CD4-positive, alpha-beta T cell (primary cell): ENCODE measurements at places on chromosomes 16 and 17.

DNA sequence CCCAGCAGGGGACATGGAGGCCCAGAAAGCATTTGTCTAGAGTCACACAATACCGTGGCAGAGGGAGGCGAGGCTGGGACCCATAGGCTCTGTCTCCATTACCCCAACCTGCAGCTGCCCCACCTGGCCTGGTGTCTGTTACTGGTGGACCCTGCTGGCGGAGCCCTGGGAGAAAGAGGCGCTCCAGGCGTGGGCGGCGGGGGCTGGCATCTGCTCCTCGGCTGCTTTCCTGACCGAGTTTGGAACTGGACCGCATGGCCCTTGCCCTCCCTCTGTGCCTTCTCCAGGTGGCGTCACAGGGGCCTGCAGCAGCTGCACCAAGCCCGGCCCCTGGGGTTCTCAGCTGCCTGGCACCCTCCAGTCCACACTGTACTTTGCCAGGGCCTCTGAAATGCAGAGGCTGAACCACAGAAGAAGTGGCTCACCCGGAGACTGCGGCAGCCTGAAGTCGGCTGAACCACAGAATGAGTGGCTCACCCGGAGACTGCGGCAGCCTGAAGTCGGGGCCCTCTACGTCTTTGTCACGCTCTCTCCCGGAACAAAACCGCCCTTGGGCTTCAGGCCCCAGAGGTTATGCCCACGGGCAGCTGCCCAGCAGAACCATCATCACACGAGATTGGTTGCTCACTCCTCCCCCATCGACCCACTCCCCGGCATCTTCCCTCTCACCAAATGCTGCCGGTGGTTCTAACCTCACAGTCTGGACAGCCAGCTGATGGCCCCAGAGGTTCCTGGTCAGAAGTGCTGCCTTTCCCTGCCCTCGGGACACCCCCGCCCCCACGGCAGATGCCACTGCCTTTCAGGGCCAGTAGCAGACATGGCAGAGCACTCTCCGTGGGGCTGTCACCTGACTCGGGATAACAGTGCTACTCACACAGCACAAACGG lies 20.2 kb downstream of the CBFA2T3 start:
- H3K27me3 ChIP-seq, result peaks cover 4% of the 10 kb centered on the region
- H3K36me3 ChIP-seq, result no peaks in the 10 kb centered on the region
- H3K4me3 ChIP-seq, result no peak overlapping the region
- H3K4me1 ChIP-seq, result peaks cover 26% of the 10 kb centered on the region

GRCh38 chr16:1920727-1921171 lies 2.5 kb upstream of the HS3ST6 start:
- no peak for DNase-seq
- H3K4me1 ChIP-seq, result peaks cover 14% of the 10 kb centered on the region
- no peak overlapping the region for H3K27ac ChIP-seq

- H3K36me3 ChIP-seq, result no peaks in the 10 kb centered on the region
- H3K4me3 ChIP-seq, result no peak overlapping the region
Measured at GRCh38 chr16:4052801-4053293, 63.4 kb downstream of the ADCY9 start.

DNA sequence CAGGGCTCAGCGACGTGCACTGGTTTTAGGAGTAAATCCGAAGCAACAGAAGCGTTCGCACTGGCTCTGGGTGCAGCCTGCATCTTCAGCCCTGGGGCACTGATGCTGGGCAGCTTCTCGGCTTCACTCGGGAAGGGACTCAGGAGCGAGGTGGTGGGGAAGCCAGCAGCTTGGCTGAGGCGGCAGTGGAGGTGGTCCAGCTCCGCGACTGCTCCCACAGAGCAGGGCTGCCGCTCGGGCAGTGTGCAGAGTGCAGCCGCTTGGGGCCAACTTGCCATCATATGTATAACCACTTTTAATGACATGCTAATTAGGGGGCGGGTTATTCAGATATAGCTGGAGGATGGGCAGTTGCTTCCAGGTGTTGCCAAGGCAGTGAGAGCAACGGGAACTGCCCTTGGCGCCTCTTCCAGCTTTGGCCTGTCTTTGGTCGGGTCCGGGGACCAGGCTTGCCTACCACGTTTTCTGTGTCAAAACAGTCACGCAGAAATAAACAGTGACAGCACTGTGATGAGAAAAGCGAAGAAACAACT lies 26.7 kb downstream of the METRNL start:
- no peaks in the 10 kb centered on the region for H3K36me3 ChIP-seq
- H3K27me3 ChIP-seq, result peaks cover 10% of the 10 kb centered on the region
- H3K27ac ChIP-seq, result no peak overlapping the region
- H3K4me1 ChIP-seq, result peaks cover 4% of the 10 kb centered on the region
- no peak overlapping the region for H3K4me3 ChIP-seq

DNA sequence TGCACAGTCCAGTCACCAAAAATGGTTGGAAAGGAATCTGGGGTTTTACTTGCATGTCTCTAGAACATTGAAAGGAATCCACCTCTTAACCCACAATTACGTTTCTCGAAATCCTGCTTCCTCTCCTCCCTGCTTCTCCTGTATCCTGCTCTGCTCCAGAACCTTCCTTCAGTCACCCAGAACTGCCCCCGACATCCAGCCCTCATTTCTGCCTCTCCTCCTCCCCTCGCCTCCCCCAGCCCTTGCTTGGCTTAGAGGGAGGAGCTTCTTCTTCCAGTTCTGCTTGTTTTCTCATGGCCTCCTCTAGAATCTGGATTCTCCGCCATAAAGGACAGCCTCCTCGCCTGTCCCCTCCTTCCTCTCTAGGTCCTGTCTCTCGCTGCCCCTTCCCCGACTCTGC lies 48.3 kb downstream of the ZDHHC7 start:
- H3K4me3 ChIP-seq, result no peak overlapping the region
- no peaks in the 10 kb centered on the region for H3K36me3 ChIP-seq
- H3K27ac ChIP-seq, result no peak overlapping the region
- no peaks in the 10 kb centered on the region for H3K27me3 ChIP-seq
- H3K4me1 ChIP-seq, result peaks cover 2% of the 10 kb centered on the region
- DNase-seq, result no peak

GRCh38 chr16:67979955-67980678 lies at the start of gene DPEP3:
Gene DPEP3, minus strand, starts transcription at chr16:67980499. Its CDS starts 119 bp downstream, at chr16:67980380.
- H3K27ac ChIP-seq, result no peak within 1 kb of the TSS
- no peaks in the 10 kb centered on the region for H3K27me3 ChIP-seq
- no peaks in the 10 kb centered on the region for H3K36me3 ChIP-seq
- peaks cover 23% of the 10 kb centered on the region for H3K4me1 ChIP-seq
- DNase-seq, result no peak

- no peak for DNase-seq
- H3K4me1 ChIP-seq, result no peaks in the 10 kb centered on the region
- H3K27me3 ChIP-seq, result no peaks in the 10 kb centered on the region
Measured at GRCh38 chr17:3659541-3660111, 8.8 kb downstream of the TAX1BP3 start.

DNA sequence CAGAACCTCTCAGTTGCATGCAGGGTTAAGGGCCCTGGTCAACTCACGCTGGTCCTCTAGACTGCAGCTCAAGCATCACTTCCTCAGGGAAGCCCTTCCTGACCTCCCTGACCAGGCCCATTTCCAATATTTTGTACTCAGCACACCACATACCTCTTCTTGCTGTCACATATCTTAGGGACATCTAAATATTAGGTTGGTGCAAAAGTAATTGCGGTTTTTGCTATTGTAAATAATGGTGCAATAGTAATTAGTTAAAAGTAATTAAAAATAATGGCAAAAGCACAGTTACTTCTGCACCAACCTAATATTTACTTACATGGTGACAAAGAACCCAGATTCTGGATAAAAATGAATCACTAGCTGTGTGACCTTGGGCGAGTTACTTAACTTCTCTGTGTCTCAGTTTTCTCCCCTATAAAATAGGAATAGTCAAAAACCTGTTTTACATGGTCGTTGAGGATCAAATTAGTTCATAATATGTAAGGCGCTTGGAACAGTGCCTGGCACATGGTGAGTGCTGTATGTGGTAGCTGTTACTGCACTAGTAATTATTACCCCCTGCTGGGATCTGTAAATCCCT lies 177.4 kb downstream of the PRKCB start:
- no peak overlapping the region for H3K4me3 ChIP-seq
- DNase-seq, result no peak

GRCh38 chr16:70269471-70269870 lies 17.7 kb upstream of the EXOSC6 start:
- no peaks in the 10 kb centered on the region for H3K4me1 ChIP-seq
- no peak overlapping the region for H3K27ac ChIP-seq
- H3K27me3 ChIP-seq, result no peaks in the 10 kb centered on the region
- peaks cover 78% of the 10 kb centered on the region for H3K36me3 ChIP-seq

GRCh38 chr16:75074920-75075687 lies 41.5 kb downstream of the LDHD start:
- peak overlapping the region; percentile 1 for H3K27ac ChIP-seq
- no peaks in the 10 kb centered on the region for H3K27me3 ChIP-seq
- H3K36me3 ChIP-seq, result no peaks in the 10 kb centered on the region
- peaks cover 54% of the 10 kb centered on the region for H3K4me1 ChIP-seq

DNA sequence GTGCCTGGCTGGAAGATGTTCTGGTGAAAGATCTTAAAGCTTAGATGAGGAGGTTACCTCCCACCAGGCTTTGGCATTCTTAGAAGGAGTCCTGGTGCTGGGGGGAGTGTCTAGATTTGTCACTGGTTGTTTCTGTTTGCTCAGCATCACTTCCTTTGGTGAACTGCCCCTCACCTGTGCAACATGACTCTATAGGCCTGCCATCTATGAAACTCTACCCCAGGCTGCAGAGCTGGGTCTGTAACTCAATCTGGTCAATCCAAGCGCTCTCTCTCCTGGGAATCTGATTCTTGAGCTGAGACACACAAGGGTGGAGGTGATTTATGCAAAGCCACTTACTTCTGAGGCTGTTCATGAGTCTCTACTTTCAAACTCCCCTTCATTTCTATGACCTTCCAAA lies 399.4 kb downstream of the NPIPA7 start:
- no peaks in the 10 kb centered on the region for H3K4me1 ChIP-seq
- no peaks in the 10 kb centered on the region for H3K36me3 ChIP-seq
- no peak for DNase-seq
- no peak overlapping the region for H3K4me3 ChIP-seq
- H3K27ac ChIP-seq, result no peak overlapping the region
- H3K27me3 ChIP-seq, result no peaks in the 10 kb centered on the region

DNA sequence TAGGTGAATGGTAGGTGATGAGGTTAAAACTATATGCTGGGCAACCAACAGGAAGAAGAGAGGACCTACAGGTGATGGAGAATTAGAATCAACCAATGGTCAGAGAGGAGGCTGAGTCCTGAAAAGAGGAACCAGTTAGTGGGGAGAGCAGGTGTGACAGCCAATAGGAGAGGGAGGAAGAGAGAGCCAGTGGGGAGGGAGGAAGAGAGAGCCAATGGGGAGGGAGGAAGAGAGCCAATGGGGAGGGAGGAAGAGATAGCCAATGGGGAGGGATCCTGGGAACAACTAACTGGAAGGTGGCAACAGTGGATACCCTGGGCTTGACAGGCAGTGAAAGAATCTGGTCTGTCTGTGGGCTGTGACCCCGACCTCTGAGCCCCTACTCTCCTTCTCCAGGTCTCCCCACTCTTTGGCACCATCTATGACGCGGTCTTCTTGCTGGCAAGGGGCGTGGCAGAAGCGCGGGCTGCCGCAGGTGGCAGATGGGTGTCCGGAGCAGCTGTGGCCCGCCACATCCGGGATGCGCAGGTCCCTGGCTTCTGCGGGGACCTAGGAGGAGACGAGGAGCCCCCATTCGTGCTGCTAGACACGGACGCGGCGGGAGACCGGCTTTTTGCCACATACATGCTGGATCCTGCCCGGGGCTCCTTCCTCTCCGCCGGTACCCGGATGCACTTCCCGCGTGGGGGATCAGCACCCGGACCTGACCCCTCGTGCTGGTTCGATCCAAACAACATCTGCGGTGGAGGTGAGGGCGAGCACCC lies 3.7 kb downstream of the GUCY2D start:
- no peak overlapping the region for H3K27ac ChIP-seq
- no peak for DNase-seq
- H3K27me3 ChIP-seq, result peaks cover 19% of the 10 kb centered on the region
- H3K4me3 ChIP-seq, result no peak overlapping the region
- peaks cover 9% of the 10 kb centered on the region for H3K4me1 ChIP-seq

GRCh38 chr17:77523540-77523939 lies 382.8 kb downstream of the SEC14L1 start:
- no peak overlapping the region for H3K27ac ChIP-seq
- H3K36me3 ChIP-seq, result no peaks in the 10 kb centered on the region
- H3K4me1 ChIP-seq, result peaks cover 3% of the 10 kb centered on the region
